ENCODE measurements at places on chromosomes 5 and 9.

DNA sequence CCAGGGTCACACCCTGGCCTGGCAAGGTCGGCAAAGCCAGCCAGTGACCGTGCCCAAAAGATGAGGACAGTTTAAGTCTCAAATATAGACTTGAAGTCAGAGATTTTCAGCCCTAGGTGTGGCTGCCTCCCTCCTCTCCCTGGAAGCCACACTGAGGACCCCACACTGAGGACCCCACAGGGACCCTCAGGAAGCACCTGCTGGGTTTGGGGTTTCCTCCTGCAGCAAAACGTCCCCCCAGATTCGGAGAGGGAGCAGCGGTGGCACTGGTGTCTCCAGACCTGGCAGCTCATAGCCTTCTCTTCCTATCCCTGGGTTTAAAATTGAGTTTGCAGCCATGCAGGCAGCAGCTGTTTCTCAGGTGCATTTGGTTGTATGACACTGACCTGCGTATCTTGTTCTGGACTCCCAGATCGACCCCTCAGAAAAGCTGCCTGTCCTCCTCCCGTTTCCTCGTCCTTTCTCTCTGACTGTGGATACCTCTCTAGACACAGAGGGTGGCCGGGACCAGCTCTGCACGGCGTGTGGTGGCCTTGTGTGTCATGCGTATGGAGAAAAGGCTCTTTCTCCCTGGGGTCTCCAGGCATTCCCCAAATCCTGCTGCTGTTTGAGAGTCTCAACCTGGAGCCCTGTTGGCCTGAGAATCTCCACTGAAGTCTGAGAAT, 36.6 kb downstream of the MRPL36 start:
- no peak for DNase-seq

GRCh38 chr5:135553688-135554462, 18.1 kb upstream of the NEUROG1 start:
- no peak for DNase-seq

GRCh38 chr9:13993632-13994185, 320.2 kb downstream of the NFIB start:
- DNase-seq = no peak

- DNase-seq = no peak
Observed at GRCh38 chr9:87517732-87518131, 20.1 kb downstream of the DAPK1 start.

DNA sequence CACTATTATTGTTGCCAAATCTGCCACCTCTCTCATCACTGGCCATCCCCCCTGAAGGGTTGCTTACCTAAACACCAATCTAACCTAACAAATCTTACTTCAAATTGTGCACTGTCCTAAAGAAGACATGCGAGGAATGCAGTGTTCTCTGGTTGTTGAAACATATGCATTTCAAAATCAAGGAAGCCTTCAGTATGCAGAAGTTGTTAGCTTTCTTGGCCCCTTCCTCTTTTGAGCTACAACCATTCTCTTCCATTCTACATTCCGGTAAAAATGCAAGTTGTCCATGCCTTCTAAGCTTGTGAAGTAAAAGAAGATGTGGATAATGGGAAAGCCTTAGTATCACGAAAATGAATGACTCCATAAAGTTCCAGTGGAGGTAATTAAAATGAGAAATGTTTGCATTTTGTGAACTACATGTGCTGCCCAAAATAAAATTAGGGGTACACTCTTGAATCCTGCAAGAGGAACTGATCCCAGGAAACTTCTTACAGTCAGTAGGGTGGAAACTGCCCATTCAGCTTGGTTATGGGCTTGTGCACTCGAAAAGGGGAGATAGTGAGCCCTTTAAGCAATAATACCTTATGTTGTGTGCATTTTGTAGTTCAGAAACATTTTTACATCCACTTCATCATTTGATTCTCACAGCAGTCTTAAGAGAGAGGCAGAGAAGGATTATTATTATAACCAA, 77.6 kb upstream of the ADRB2 start:
- no peak for DNase-seq

DNA sequence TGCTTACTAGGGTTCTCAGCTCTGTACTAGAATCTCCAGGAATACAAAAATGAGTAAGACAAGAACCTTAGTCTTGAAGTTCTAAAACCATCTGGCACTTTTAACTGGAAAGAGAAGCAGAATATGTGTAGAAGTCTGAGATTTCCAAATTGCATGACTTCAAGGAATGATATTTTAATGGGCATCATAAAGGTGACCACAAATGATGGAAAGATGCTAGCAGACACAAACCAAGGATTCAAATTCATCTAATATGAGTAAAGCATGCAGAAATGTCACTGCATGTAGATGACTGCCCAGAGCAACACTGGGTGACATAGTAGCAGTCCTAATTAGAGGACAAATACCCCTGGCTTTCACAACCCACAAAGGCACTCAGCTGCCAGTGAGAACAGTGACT, 117.2 kb downstream of the RPS23 start:
- DNase-seq = no peak

GRCh38 chr5:123802298-123802951, 290.4 kb downstream of the CSNK1G3 start:
- DNase-seq = no peak

DNA sequence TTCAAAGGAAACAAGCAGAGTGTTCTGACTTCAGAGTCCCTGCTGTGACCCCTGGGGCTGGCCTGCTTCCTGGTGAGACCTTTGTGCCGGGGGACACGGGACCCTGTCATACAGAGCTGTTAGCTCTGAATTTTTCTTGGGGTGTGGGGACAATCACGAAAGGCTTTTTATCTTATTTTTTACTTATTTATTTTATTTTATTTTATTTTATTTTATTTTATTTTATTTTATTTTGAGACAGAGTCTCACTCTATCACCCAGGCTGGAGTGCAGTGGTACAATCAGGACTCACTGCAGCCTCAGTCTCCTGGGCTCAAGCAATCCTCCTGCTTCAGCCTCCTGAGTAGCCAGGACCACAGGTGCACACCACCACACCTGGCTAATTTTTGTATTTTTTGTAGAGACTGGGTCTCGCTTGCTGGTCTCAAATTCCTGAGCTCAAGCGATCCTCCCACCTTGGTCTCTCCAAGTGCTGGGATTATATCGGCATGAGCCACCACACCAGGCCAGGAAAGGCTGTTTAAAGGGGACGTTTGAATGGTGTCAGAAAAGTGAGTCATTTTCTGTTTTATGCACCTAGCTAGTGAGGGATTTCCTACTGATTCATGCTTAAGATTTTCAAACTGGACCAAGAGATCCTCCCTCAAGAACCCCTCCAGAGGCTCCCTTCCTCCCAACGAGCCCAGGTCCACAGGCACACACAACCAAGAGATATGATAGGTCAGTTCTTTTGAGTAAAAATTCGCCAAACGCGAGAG, 75.7 kb downstream of the OLFM1 start:
- DNase-seq = no peak

- no peak for DNase-seq
Observed at GRCh38 chr9:91207729-91208418, 153.8 kb downstream of the AUH start.

- DNase-seq = no peak
Observed at GRCh38 chr9:117091529-117091928, 323.3 kb downstream of the ASTN2 start.

DNA sequence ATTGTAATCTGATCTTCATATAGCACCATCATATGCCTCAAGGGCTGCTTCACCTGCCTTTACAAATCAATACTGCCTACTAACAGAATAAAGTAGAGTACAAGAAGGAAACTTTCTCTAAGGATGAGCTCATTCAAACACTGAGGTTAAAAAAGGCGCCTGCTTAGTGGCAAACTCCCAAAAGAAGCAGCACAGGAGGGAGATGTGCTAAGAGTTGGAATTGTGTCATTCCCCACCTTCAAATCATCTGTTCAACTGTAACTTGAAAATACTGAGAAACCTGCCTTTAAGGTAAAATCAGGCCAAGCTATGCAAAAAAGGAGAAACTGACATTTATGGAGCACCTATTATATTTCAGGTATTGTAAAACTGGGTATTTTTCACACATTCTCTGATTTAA, 560.6 kb downstream of the PTPRD start:
- no peak for DNase-seq

DNA sequence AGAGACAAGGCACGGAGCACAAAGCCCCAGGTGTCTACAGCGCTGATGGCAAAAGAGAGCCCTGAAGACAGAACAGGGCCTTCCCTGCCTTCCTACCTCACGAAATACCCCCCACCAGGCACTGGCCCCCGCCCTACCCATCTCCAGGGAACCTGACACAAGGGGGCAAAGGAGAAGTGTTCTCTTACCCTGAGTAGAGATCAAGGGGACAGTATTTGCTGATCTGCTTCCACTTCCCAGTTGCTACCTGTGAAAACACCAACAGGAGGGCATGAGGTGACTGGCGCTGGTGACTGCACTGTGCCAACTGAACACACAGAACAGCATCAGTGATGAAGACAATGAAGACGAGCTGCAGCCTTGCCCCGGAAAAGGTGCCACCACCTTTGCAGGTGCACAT, 27.4 kb downstream of the IPPK start:
- no peak for DNase-seq

GRCh38 chr9:111860443-111860842, 36.2 kb upstream of the UGCG start:
- no peak for DNase-seq

DNA sequence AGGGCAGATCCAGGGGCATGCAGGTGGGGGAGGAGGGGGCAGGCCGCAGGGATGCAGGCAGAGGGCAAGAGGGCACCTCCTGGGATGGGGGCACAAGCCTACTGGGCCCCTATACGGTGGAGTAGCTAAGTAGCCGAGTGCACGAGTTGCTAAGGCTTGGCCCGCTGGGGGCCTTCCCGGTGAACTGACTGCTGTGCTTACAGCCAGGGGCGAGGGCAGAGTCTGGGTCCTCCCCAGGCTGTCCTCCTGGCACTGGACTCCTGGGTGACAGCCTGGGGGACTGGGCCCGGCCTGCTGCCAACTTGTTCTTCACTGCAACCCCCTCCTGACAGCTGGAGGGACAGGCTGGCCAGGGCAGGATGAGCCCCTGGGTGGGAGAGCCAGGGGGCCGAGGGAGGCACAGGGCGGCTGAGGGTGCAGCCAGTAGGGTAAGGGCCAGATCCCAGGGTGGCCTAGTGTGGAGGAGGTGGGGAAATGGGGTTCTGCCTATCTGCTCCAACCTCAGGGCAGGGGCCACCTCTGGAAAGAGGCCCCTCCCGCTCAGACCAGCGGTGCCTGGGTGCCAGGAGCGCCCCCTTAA, 1.7 kb upstream of the EGFL7 start:
- DNase-seq = no peak

DNA sequence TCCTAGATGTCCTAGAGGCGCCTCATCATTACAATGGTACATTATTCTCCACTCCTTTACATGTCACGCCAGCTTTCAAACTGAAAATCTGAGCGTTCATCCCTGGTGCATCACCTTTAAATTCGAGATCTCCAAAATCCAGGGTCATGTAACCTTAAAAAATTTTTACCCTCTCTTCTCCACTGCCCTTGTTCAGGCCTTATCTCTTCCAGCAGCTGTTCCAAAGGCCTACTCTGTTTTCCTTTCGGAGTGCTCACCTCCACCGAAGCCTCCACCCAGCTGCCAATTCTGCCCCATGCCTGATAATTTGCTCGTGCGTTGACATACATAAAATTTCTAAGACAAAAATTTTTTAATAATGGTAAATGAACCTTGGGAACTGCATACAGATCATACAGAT, 950 bp upstream of the MSH3 start:
- DNase-seq = no peak

DNA sequence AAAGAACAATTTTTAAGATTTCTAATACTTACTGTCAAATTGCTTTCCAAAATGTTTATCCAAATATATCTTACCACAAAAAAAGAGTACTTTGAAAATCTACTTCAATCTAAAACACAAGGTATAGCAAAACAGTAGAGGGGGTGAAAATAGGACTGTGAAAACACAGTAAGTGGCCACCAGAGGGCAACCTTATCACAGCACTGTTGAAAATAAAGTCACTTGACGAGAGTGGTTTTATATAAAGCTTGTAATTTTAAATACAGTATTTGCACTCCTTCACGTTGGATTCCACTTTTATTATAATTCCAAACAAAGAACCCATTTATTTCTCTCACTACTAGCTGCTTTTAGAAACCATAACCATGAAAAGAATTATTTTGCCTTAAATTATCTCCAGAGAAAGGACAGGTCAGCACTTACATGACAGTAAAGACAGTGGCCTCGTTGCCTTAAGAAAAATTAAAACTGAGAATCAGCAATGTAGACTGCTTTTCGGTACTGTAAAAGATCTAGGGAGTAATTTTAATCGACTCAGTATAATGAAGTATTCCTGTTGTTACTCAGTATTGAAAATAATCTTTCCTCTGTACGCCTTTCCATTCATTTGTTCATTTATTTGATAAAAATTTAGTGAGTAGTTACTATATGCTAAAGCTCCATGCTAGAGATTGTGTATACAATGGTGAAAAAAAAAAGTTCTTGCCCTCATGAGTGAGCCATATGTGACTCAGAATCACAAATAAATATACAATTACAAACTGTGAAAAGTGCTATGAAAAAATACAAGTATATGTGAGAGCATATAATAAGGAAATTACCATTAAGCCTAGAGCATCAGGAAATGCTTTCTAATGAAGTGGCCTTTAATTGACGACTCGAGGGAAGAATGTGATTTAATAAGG, 40.0 kb upstream of the CDK5RAP2 start:
- DNase-seq = no peak

- no peak for DNase-seq
Observed at GRCh38 chr5:55324815-55325418, 17.1 kb downstream of the MTREX start.

DNA sequence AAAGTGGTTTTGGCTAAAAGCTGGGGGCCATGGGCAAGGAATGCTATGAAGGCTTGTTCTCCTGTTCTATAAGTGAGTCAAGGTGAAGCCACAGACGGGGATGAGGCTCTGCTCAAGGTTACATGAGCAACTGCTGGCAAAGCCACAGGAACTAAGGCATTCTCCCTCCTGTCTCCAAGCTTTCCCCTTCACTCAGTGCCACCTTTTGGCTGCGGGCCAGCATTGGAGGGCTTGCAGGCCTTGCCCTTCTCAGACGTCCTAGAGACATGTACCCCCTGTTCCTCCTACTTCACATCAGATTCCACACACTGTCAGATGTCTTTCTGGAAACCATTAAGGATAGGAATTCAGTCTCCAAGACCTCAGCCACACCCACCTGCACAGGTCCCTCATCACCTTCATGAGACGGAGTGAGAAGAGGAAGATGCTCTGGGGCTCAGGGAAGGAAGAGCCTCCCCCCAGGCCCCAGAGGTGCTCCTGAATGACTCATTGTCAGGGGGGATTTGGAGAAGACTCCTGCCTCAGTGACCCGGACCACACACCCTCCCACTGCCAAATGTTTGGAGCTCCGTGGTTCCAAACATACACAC, 20.5 kb upstream of the MEIKIN start:
- no peak for DNase-seq

- DNase-seq = no peak
Observed at GRCh38 chr5:126454081-126454480, 30.9 kb downstream of the GRAMD2B start.

GRCh38 chr5:23703940-23704855, 196.8 kb downstream of the PRDM9 start:
- DNase-seq = no peak

All from ecto neural progenitor cell (in vitro differentiated cells).